Stimulated activated CD4-positive, alpha-beta T cell treated with anti-CD3 and anti-CD28 coated beads, Interleukin-15, amount 100 ng/mL, for 48 hours (primary cell): ENCODE measurements at places on chromosomes 11 and 22.

- no peak for DNase-seq
These were observed 157.3 kb upstream of the CTSC start for GRCh38 chr11:88494848-88495247.

DNA sequence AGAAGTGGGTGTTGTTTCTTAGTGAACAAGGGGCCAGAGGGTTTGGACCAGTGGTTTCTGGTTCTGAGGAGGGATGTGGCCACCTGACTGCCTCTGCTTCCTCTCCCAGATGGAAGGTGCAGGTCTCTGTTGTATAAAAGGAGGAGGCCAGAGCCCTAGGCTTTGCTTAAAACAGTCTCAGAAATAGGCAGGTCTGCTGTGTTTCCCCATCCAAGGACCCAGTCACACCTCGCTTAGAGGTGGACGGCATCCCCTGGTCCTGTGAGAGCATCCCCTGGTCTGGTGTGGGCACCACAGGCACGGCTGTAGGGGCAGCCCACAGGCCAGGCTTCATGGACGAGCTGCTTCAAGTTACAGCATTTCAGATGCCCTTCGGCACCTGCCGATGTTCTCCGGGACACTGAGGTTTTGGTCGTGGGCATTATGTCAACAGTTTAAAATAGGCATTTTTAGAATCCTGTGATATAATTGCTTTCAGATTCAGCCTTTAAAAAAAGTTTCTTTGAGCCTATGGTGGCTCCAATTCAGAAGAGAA lies 45.7 kb upstream of the SHANK2 start:
- no peak for DNase-seq

- no peak for DNase-seq
These were observed 139.0 kb downstream of the TRPC6 start for GRCh38 chr11:101444851-101445250.

GRCh38 chr11:8959546-8960166 lies 4.6 kb downstream of the TMEM9B start:
- peak; percentile 21 for DNase-seq

DNA sequence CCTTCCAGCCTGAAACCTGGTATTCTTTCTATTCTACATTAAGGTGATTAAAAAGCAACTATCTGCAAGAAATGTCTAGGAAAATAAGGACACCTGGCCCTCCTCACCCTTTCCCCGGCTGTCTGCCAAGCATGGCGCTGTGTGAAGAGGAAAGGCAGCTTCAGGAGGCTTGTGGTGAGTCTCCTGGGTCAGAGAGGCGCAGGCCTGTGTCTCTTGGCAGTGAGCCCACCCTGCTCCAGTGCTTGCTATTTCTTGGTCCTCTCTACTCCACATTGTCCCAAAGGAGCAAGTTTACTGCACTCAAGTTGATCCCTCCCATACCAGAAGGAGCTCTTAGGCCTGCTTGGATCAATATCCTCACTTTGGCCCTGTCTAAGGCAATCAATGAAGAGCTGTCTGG lies 520.7 kb upstream of the B3GAT1 start:
- no peak for DNase-seq

GRCh38 chr11:134413043-134413825 lies 1.2 kb upstream of the B3GAT1 start:
- no peak for DNase-seq

GRCh38 chr11:45606514-45607281 lies 58.7 kb downstream of the CHST1 start:
- no peak for DNase-seq

DNA sequence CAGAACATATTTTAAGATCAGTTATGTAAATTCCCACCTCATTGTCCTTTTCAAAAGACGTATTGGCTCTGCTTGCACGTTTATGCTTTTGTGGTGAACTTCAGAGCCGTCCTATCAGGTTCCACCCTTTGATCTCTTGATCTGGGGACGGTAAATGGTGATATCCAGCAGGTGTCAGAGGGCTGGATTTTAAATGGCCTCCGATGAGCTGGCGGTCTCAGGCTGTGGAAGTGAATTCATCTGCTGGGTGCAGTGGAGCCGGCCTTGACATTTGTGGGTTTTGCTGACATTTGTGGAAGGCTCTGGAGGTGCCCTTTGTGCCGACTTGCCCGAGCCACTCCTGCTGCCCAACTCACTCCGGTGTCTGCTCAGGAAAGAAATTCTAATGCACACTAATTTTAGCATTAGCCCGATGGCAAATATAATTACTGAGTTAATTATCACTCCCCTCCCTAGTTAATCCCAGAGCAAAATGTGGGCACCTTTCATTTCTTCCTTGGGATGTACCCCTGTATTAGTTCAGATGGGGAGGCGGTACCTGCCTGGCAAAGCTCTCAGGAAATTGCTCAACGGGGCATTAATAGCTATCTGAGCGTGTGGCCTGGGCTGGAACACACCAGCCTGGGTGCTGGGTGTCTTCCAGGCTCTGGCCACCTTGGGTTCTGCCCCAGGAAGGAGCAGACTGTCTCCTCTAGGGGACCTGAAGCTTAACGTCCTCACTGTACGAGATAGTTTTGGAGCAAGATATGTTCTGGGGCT lies 9.1 kb downstream of the LRP5 start:
- DNase-seq = no peak

DNA sequence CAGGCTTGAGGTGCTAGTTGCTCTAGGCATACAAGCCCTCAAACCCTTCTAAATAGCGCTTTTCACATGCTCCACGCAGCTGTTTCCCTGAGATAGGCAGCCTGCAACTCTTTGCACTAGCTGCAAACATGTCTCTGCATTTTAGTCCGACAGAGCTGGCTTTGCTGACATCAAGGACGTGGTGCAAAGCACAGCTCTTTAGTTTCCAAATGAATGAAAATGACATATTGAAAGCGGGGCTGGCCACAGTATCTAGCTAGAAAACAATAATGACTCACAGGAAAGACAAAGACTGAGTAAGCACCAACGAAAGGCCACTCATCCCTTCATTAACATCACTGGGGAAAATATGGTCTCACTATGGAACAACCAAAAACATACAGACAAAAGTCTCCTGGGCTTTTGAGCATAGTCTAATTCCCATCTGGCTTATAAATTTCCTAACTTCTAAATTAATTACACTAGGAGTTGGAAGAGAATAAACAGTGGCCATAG lies 15.3 kb upstream of the ZC3H12C start:
- no peak for DNase-seq

- no peak for DNase-seq
These were observed 229.9 kb upstream of the PITPNB start for GRCh38 chr22:28148816-28149465.

- no peak for DNase-seq
These were observed 421 bp downstream of the SLC15A3 start for GRCh38 chr11:60951606-60951903.

- no peak for DNase-seq
These were observed 6.4 kb upstream of the LDHAL6A start for GRCh38 chr11:18449251-18449650.

- no peak for DNase-seq
These were observed 402.3 kb downstream of the TBC1D22A start for GRCh38 chr22:47164514-47165337.

DNA sequence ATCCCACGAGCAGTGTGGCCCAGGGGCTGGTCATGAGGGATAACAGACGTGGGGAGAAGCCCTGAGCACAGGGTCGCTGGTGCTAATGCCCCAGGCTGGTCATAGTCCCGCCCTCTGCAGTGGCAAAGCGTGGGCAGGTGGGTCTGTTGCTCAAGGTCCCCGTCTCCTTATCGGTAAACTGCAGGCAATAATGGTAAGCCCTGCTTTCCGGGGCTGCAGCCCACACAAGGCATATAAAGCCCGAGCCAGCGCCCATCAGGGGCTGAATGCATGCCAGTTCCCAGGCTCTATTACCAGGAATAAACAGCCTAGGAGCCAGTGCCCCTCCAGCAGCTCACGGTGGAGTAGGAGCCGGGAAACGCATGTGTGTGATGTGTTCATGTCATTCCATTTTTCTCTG lies 261.0 kb downstream of the BRD1 start:
- no peak for DNase-seq

- no peak for DNase-seq
These were observed 48.0 kb downstream of the YAP1 start for GRCh38 chr11:102158164-102158735.

GRCh38 chr11:65412271-65413076 lies 10.1 kb upstream of the NEAT1 start:
- DNase-seq = no peak

GRCh38 chr11:117413616-117414015 lies 86.0 kb downstream of the CEP164 start:
- DNase-seq = no peak

DNA sequence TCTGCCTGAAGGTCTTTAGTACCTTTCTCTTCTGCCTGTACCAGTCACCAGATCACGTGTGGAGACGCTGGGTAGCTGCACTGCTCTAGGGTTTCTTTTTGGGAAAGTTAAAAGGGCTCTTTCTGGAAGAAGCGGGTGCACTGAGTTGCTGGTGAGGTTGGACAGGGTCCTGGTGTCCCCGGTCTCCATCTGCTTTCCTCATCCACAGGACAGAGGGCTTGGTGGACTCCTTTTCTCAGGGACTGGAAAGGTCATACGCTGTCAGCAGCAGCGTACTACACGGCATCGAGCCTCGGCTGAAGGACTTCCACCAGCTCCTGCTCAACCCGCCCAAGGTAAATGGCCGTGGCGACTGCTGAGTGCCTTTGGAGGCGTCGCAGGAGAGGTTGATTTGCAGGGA lies 52.8 kb downstream of the SBF1 start:
- no peak for DNase-seq

DNA sequence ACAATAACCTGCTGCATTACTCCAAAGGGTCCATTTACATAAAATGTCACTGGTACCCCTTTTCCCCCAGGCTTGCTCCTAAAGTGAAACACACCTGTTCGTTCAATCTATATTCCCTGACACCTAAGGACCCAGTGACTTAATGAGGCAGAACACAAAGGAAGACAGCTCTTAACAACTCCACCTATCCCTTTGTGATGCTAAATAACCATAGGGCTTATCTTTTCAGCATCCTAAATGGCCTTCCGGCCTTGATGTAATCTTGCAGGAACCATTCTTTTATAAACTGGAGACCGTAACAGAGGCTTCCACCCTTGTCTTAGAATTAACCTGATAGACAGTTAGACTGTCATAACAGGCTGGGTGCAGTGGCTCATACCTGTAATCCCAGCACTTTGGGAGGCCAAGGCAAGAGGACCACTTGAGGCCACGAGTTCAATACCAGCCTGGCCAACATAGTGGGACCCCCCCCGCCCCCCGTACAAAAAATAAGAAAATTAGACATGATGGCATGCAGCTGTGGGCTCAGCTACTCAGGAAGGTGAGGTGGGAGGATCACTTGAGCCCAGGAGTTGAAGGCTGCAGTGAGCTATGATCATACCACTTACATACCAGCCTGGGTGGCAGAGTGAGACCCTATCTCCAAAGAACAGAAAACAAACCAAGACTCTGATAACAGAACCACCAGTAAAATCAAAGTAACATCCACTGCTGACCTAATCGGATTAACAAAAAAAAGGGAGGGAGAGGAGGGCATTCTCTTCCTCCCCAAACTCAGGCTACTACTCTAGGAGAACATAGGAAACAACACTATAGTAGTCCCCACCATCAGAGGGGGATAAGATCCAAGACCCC lies 5.1 kb downstream of the CHEK2 start:
- DNase-seq = no peak

DNA sequence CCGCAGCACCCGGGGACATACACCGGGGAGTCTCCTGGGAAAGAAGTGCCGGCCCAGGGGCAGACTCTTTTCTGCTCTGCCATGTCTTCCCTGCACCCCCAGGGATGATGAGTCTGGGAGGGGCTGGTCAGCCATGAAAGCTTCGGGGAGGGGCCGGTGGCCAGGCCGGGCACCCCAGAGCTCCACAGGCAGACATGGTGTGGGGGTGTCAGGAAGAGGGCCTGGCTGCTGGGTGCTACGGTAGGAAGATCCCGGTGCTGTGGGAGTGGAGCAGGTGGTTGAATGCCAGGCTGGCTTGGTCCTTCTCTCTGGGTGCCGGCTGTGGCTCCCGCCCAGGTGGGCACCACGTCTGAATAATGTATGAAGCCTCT lies 17.4 kb downstream of the LSP1 start:
- no peak for DNase-seq

GRCh38 chr22:42319386-42319785 lies 48.9 kb upstream of the TCF20 start:
- no peak for DNase-seq

- DNase-seq = peak; percentile 52
These were observed 29.1 kb upstream of the TXNRD2 start for GRCh38 chr22:19970479-19971275.

GRCh38 chr11:115672412-115672811 lies 168.2 kb upstream of the CADM1 start:
- no peak for DNase-seq
